ENCODE measurements at places on chromosomes 6 and 20.

DNA sequence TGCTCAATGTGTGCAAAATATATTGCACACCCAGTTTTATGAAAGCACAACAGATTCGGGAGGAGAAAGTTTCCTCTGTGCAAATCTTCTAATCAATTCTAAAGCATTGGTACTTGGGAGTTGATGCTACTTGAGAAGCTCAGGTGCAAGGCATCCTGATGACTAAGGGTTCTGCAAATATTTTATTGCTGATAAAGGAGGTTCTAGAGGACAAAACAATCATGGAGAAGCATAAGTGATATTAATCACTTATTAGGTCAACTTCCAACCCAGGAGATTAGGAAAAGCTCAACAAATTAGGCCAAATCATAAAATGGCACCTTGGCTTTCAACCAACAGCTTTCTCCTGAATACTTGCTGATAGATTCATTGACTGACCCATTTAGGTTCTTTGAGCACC lies 27.1 kb downstream of the CYP24A1 start:
- DNase-seq, result no peak

DNA sequence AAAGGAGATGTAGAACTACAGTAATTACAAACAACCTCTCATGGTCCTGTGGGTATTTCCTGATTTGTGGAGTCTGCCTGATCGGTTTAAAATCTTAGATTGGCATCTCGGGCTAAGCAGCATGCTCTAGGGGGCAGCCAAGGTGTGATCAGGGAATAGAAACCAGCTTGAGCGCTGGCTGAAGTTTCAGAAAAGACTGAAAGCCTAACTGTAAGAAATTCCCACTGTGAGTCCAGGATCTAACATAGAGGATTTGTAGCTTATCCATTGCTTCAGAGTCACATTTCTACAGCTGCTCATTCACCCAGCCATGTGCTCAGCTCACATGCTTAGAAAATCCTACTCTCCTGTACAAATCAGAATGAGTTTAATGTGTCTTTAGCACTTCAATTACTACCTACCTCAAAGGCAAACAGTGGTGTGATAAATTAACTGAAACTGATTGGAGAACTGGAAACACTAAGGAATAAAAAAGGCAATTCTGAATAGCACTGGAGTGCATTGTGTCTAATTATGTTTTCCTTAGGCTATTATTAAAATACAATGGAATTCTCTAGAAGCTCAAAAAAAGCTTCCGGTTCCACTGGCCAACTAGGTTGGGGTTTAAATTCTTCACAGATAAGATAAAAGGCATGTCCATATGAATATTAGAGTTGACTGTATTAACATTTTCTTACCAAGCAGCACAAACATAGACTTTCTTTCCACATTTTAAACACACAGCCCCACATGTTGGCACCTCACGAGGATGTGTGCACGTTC lies 73.8 kb upstream of the MPC1 start:
- DNase-seq, result peak; percentile 35

- no peak for DNase-seq
These were observed 86.6 kb downstream of the GCLC start for GRCh38 chr6:53458105-53458866.

DNA sequence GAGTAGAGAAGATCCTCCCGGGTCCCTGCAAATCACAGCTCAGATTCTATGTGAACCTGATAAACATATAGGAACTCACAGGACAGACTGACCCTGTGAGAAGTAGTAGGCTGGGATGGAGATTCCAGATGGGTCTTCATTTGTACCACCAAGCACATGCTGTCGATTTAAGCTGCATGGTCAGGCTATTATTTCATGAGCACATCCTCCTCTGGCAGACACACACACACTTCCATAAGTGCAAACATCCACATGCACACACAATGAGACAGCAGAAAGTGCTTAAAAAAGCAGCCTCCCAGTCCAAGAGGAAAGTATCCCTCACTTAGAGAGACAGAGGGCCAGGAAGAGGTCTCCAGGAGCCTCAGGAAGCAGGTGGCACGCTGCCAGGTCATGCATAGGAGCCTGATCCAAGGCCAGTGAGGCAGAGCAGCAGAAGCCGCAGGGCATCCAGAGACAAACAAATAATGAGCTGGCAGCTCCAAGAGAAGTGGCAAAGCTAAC lies 131.8 kb downstream of the UNC5CL start:
- DNase-seq, result no peak

DNA sequence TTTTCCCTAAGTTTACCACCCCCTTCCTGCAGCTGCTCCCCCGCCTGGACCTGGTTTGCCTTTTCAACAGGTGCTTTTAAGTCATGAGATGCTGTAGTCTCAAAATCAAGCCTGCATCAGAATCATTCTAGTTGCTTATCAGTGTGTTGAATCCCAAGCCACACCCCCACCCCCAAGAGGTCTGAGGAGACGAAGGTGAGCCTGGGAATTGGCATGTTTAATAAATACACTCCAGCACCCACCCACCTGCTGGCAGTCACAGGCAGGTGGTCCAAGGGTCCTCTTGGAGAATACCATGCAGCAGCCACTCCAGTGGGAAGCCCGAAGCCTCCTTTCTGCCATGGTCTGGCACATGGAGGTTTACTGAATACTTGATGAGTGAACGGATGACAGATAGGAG lies 1.1 kb upstream of the ADIG start:
- DNase-seq, result no peak

DNA sequence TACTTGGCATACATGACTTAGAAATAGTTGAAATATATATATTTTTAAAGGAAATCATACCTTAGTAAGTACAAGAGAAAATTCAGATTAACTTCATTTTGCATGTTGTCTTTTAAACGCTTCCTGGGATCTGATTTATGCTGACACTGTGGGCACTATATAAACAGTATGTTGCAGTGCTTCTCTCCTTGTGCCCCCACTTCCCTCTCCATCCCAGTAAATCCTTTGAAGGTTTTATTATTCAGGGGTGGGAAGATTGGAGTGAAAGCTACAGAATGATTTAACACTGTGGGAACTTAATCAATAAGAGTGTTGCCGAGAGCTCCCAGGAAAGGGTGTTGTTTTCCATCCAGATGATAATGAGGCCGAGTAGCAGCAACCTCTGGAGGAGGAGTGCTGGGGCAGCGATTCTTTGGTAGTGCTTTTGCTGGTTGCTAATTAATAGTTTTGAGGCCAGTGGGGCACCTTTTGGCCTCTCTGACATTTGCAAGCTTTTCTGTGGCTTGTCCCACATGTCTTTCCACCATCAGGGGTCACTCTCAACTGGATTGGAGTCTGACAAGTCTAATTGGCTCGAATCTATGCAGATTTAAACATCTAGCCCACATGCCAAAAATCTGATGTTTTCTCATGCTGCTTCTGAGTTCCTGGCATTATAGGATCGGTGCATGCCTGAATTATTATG lies 183.0 kb upstream of the MMS22L start:
- DNase-seq, result no peak

- DNase-seq, result no peak
These were observed 118.2 kb downstream of the CDKAL1 start for GRCh38 chr6:20652299-20653084.

DNA sequence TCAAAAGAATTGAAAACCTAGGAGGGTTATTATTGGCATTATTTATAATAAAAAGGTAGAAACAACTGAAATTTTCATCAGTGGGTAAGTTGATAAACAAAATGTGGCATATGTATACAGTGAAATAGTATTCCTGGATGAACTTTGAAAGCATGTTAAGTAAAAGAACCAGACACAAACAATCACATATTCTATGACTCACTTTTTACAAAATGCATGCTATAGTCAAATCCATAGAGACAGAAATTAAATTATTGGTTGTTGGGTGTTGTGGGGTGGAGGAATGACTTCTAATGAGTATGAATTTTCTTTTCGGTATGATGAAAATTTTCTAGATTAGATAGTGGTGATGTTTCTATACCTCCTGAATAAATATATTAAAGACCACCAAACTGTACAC lies 94.6 kb downstream of the LRRC1 start:
- no peak for DNase-seq

DNA sequence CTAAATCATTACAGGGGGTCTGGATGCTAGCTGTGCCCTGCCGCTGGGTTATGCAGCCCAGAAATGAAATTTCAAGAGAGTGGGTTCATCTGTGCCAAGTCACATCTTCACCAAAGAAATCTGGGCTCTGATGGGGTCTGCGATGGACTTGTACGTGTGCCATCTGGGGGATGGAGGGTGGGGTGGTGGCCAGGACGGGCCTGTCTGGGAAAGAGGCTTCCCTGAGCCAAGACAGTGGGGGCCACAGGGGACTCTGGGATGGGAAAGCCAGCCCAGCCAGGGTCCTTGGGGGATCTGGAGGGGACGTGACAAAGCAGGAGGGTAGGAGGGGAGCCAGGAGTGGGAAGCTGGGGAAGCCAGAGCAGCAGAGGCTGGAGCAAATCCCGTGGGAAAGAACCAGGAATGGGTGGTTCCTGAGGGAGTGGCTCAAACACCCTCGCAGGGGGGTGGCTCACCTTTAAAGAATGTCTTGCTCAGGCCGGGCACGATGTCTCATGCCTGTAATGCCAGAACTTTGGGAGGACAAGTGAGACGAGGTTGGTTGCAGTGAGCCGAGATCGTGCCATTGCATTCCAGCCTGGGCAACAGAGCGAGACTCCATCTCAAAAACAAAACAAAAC lies 36.3 kb upstream of the SULF2 start:
- no peak for DNase-seq

DNA sequence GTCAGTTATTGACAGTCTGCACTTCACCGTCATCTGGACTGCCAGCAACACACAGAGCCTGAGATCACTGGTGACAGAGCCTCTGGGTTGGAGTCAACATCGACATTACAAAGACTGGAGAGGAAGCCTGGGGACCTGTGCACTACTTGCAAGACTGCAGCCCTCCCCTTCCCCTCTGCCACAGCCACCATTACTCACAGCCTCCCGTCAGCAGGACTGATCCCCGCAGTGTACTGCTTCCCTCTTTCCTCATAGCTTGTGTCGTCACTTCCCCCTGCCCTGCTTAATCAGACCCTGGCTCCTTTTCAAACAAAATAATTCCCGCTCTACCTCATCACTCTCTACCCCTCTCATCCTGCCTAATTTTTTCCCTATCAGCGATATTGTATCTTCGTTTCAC lies 235.5 kb upstream of the KCNQ5 start:
- DNase-seq, result peak; percentile 60

DNA sequence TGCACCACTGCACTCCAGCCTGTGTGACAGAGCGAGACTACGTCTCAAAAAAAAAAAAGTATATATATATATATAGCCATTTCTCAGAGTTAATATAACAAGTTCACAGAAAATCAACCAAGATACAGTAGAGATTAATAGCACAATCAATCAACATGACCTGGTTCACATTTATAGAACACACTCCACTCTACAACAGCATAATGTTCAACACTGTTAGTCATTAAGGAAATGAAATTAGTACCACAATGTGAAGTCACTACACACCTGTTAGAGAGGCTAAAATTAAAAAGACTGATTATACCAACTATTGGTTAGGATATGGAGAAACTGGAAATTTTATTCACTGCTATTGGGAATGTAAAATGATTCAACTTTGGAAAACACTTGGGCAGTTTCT lies 387.7 kb downstream of the QKI start:
- no peak for DNase-seq

DNA sequence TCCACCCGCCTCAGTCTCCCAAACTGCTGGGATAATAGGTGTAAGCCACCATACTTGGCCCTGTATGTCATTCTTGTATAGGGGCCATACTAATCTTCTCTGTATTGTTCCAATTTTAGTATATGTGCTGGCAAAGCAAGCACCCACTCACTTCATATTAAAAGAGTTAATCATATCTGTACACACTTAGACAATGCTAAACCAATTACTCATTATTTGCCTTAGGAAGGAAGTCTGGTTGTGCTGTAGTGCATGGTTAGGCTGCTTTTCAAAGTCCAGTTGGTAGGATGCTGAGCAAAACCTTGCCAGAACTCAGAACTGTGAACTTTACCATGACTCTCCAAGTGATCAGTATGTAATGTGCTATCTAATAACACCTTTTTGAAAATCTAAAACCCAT lies 88.6 kb downstream of the LIN28B start:
- no peak for DNase-seq

GRCh38 chr6:154500769-154501577 lies 9.5 kb downstream of the CNKSR3 start:
- DNase-seq, result peak; percentile 14

DNA sequence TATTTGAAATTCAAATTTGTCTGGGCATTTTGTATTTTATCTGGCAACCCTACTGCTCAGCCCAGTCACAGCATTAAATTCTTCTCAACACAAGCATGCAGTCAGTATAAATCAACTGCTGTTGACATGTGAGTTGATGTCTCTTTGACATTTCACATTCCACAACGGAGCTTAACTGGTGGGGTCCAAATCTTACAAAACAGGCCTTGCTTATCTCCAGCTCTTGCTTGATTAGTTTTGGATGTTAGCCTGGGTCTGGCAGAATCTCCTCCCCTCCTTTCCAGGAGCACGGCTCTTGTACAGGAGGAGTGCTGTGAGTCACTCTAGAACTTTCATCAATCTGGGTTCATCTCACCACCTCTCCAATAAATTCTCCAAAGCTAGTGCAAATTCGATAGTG lies 80.8 kb upstream of the PHACTR1 start:
- no peak for DNase-seq

DNA sequence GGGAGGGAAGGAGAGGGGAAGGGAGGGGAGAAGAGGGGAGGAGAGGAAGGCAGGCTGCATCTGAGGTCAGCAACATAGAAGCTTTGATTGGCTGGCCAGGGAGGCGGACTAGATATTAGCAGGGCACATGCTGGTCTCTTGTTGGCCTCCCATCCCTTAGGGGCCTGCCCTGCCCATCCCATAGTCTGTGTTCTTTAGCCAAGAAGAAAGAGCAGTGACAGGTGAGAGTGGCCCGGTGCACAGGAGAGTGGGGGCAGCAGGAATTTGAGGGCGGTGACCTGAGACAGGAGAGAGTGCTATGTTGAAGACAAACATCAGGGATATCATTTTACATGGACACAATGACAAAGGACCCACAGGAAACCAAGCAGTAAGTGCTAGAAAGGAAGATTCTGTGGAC lies 413.5 kb downstream of the SYNE1 start:
- no peak for DNase-seq

DNA sequence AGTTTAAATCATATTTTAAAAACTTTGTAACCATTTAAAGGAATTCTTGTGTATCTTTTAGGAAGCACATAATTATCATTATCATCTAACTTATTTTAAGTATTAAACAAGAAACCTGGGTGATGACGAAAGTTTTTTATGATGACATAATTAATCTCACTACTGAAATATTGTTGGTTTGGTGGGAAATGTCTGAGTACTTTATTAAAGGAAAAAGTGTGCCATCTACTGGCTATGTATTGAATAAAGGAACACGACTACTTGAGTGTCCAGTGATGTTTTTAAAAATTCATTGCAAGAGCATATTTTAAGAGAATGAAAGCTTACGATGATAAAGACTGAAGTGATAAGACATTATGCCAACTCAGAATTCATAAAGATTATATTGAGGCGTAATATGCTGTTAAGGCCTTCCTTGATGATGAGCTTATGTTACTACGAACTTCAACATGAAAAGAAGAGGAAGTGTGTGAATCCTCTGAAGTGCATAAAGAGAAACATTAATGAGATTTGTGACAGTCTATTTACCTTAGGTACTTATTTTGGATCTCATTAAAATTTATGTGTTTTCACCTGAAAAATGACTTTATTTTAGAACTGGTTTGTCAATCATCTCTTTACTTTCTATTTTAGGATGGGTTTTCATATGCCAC lies 12.0 kb upstream of the TRMT11 start:
- peak; percentile 60 for DNase-seq

GRCh38 chr6:105779110-105779509 lies 307.0 kb upstream of the PRDM1 start:
- DNase-seq, result peak; percentile 10
